ENCODE measurements at places on chromosomes 5 and 9. TPM values are rescaled to one million over a fixed set of nuclear protein-coding genes. Genes with fewer than 3 reads are reported as not detected.

OTULINL gene
- total RNA-seq, result 13.6 TPM

FNIP1 gene
- total RNA-seq, result 41.3 TPM

SLC6A7 gene
- not detected for total RNA-seq

IL5 gene
- not detected for total RNA-seq

IL13 gene
- total RNA-seq, result not detected

PCDHA8 gene
- total RNA-seq, result 0.12 TPM

MTX3 gene
- 12.1 TPM for total RNA-seq

SURF4 gene
- total RNA-seq, result 53.8 TPM

KIF24 gene
- 1.6 TPM for total RNA-seq

SPATA9 gene
- total RNA-seq, result not detected

GPR21 gene
- not detected for total RNA-seq

CDX1 gene
- total RNA-seq, result not detected

DMXL1 gene
- total RNA-seq, result 31.0 TPM

HTR4 gene
- 1.6 TPM for total RNA-seq

ZNF300 gene
- 0.67 TPM for total RNA-seq

CDH12 gene
- not detected for total RNA-seq

GRXCR2 gene
- not detected for total RNA-seq

MYOT gene
- 11.8 TPM for total RNA-seq

SNX30 gene
- total RNA-seq, result 3.4 TPM

LPAR1 gene
- total RNA-seq, result 14.4 TPM

SLC27A6 gene
- total RNA-seq, result 22.3 TPM

CATSPER3 gene
- total RNA-seq, result 0.72 TPM

PCDHA13 gene
- 0.12 TPM for total RNA-seq

PWWP2A gene
- 13.4 TPM for total RNA-seq

SNCB gene
- not detected for total RNA-seq

IL3 gene
- not detected for total RNA-seq

PLCXD3 gene
- total RNA-seq, result 50.8 TPM

GHR gene
- total RNA-seq, result 7.5 TPM

SSBP2 gene
- 73.8 TPM for total RNA-seq

FAM221B gene
- not detected for total RNA-seq

SLC6A3 gene
- 0.14 TPM for total RNA-seq

RETREG1 gene
- 199 TPM for total RNA-seq

NUTM2G gene
- total RNA-seq, result not detected

PDCD1LG2 gene
- 1.1 TPM for total RNA-seq

PGM5 gene
- 144 TPM for total RNA-seq

GLRA1 gene
- total RNA-seq, result not detected

GNA14 gene
- 6.5 TPM for total RNA-seq

DAB2IP gene
- 74.0 TPM for total RNA-seq

PHF24 gene
- 0.56 TPM for total RNA-seq

EIF4E1B gene
- not detected for total RNA-seq

TMEM252 gene
- not detected for total RNA-seq

EXD3 gene
- 6.5 TPM for total RNA-seq

LCNL1 gene
- 2.2 TPM for total RNA-seq

CCDC152 gene
- total RNA-seq, result 3.2 TPM

OR13C5 gene
- total RNA-seq, result not detected

RASGRF2 gene
- 6.3 TPM for total RNA-seq

NUTM2F gene
- total RNA-seq, result not detected

AGGF1 gene
- total RNA-seq, result 18.4 TPM

GRK6 gene
- 22.7 TPM for total RNA-seq

C9orf50 gene
- not detected for total RNA-seq

DNAH5 gene
- 0.16 TPM for total RNA-seq
